ENCODE measurements at places on chromosomes 5 and 9.

DNA sequence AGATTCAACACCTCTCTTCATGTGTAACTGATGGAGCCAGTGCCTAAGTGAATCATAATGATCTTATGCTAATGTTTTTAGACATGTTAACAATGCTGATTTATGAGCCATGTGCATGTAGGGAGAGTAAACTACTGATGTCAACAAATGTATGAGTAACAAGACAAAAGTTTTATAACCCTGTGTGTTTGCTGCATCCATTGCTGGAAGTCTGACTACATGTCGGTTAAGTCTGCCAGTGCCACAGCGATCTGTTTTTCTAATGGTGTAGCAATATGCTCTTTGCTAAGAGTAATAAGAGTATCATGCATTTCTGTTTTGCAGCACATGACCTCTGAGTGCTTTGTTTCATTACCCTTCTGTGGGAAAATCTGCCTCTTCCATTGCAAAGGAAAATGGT lies 26.4 kb upstream of the TMOD1 start:
- no peak for DNase-seq
- no peak overlapping the region for H3K27ac ChIP-seq
- no peak overlapping the region for H3K4me3 ChIP-seq
- no peaks in the 10 kb centered on the region for H3K4me1 ChIP-seq

- H3K27ac ChIP-seq: no peak overlapping the region
- DNase-seq: no peak
- H3K36me3 ChIP-seq: no peaks in the 10 kb centered on the region
- no peaks in the 10 kb centered on the region for H3K27me3 ChIP-seq
- no peaks in the 10 kb centered on the region for H3K4me1 ChIP-seq
Observed at GRCh38 chr9:78089111-78089510, 57.5 kb upstream of the GNAQ start.

DNA sequence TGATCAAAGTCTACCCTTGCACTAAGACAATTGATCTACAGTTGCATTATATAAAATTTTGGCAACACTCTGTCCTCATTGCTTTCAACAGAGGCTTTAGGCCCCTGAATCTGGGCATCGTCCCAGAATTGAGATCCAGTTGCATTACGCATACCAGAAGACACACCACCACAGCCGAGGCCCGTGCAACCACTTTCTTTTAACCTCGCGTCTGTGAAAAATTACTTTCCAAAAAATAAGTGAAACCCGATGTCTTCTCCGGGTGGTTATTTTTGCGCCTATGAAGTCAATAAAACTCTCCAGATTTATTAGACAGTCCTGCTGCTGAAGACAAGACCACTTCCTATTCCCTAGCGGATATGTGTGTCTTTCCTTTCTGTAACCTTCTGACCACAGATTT lies 52.1 kb upstream of the NFIB start:
- H3K27ac ChIP-seq: no peak overlapping the region
- H3K36me3 ChIP-seq: no peaks in the 10 kb centered on the region
- H3K4me3 ChIP-seq: no peak overlapping the region
- no peak for DNase-seq
- H3K4me1 ChIP-seq: no peaks in the 10 kb centered on the region

DNA sequence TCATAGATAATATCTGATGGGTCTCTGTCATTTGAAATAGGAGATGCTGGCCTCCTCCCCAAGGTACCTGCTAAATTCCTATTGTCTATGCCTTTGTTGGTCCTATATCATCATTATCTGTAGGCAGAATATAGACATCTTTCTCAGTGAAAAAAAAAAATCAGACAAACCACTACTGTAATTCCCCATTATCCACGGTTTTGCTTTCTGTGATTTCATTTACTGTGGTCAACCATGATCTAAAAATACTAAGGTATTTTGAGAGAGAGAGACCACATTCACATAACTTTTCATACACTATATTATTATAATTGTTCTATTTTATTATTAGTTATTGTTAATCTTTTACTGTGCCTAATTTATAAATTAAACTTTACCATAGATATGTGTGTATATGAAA lies 122.5 kb downstream of the INVS start:
- no peak overlapping the region for H3K27ac ChIP-seq
- no peaks in the 10 kb centered on the region for H3K27me3 ChIP-seq
- no peak overlapping the region for H3K4me3 ChIP-seq
- peaks cover 6% of the 10 kb centered on the region for H3K36me3 ChIP-seq
- DNase-seq: no peak

DNA sequence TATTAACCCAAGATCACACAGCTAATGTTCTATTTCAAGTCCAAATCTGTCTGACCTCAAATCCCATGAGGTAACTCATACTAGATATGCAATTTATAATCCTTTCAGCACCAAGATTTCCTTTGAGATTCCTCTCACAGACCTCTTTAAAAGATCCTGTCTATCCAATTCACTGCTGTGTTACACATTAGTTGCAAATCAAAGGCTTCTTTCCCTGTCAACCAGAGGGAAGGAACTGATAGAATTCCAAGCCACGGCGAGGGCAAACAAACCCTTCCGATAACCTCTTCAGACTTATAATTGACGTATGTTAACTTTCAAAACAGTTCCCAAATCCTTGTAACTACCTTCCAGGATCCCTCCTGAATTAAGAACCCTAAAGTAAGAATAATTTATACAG lies 168.9 kb downstream of the DRD1 start:
- no peak overlapping the region for H3K27ac ChIP-seq
- no peaks in the 10 kb centered on the region for H3K4me1 ChIP-seq
- H3K4me3 ChIP-seq: no peak overlapping the region
- no peak for DNase-seq
- peaks cover 2% of the 10 kb centered on the region for H3K27me3 ChIP-seq

Measured in T-cell (primary cell).